ENCODE measurements at places on chromosomes 4 and X. TPM values are rescaled to one million over a fixed set of nuclear protein-coding genes. Genes with fewer than 3 reads are reported as not detected.

Gene MXRA5
- total RNA-seq: 94.6 TPM

Gene STPG2
- total RNA-seq: 1.2 TPM

Gene TMPRSS11D
- total RNA-seq: 0.71 TPM

Gene SSX2
- total RNA-seq: not detected

Gene NUDT9
- 34.5 TPM for total RNA-seq

Gene PCDH18
- total RNA-seq: 143 TPM

Gene C4orf51
- total RNA-seq: not detected

Gene ETNPPL
- 0.22 TPM for total RNA-seq

Gene USP26
- not detected for total RNA-seq

Gene PSMD10
- 61.4 TPM for total RNA-seq

Gene LIN54
- 30.0 TPM for total RNA-seq

Gene ELOVL6
- total RNA-seq: 23.7 TPM

Gene TMSB15C
- 12.6 TPM for total RNA-seq

Gene ASMT
- total RNA-seq: 1.2 TPM

Gene ASMTL
- total RNA-seq: 22.1 TPM

Gene BANK1
- 0.77 TPM for total RNA-seq

Gene SPANXD
- total RNA-seq: not detected

Gene SSX5
- not detected for total RNA-seq
